Activated CD4-positive, alpha-beta memory T cell treated with anti-CD3 and anti-CD28 coated beads for 36 hours (primary cell): ENCODE measurements at places on chromosomes 1 and 21. TPM values are rescaled to one million over a fixed set of nuclear protein-coding genes. Genes with fewer than 3 reads are reported as not detected.

GRCh38 chr1:161044535-161044907 is 1.3 kb downstream of the USF1 start:
- peak overlapping the region; percentile 90 for H3K4me3 ChIP-seq
- DNase-seq: peak; percentile 11
- H3K27ac ChIP-seq: peak overlapping the region; percentile 96
- peaks cover 33% of the 10 kb centered on the region for H3K4me1 ChIP-seq
- H3K27me3 ChIP-seq: no peaks in the 10 kb centered on the region
- H3K36me3 ChIP-seq: peaks cover 52% of the 10 kb centered on the region

DNA sequence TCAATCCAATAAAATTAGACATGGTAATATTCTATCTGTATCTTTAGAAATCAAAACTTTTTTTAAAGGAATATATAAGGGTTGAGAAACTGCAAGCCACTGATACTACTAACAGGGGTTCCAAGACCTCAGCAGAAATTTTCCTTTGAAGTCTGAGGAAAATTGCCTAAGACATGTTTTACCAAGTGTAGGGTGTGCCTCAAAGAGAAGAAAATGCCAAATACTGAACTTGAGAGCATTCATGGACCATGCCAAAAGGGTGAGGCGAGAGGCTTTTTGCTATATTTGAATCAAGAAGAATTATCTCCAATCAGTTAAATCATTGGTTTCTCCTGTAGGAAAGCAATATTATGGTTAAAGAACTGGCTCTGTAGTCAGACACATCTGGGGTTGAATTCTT is 207.9 kb upstream of the B3GALT2 start:
- no peak overlapping the region for H3K27ac ChIP-seq
- H3K4me1 ChIP-seq: peaks cover 4% of the 10 kb centered on the region
- DNase-seq: no peak
- no peaks in the 10 kb centered on the region for H3K27me3 ChIP-seq

PYHIN1 gene
- total RNA-seq: 13.1 TPM

GRCh38 chr1:41373373-41373772 is 12.1 kb downstream of the FOXO6 start:
- DNase-seq: no peak
- no peaks in the 10 kb centered on the region for H3K4me1 ChIP-seq
- no peak overlapping the region for H3K4me3 ChIP-seq
- no peaks in the 10 kb centered on the region for H3K36me3 ChIP-seq
- H3K27me3 ChIP-seq: peaks cover 29% of the 10 kb centered on the region
- no peak overlapping the region for H3K27ac ChIP-seq

OR2L5 gene
- total RNA-seq: not detected

DIO1 gene
- total RNA-seq: not detected

- no peak for DNase-seq
- no peaks in the 10 kb centered on the region for H3K27me3 ChIP-seq
- H3K27ac ChIP-seq: peak overlapping the region; percentile 14
- no peak overlapping the region for H3K4me3 ChIP-seq
- H3K36me3 ChIP-seq: peaks cover 22% of the 10 kb centered on the region
Measured at GRCh38 chr1:160547422-160547821, 24.4 kb upstream of the SLAMF6 start.

GRCh38 chr1:86419277-86419903 is 4.6 kb upstream of the CLCA2 start:
- no peaks in the 10 kb centered on the region for H3K36me3 ChIP-seq
- H3K4me1 ChIP-seq: peaks cover 4% of the 10 kb centered on the region
- peaks cover 1% of the 10 kb centered on the region for H3K27me3 ChIP-seq
- DNase-seq: peak; percentile 53
- H3K4me3 ChIP-seq: no peak overlapping the region

DNA sequence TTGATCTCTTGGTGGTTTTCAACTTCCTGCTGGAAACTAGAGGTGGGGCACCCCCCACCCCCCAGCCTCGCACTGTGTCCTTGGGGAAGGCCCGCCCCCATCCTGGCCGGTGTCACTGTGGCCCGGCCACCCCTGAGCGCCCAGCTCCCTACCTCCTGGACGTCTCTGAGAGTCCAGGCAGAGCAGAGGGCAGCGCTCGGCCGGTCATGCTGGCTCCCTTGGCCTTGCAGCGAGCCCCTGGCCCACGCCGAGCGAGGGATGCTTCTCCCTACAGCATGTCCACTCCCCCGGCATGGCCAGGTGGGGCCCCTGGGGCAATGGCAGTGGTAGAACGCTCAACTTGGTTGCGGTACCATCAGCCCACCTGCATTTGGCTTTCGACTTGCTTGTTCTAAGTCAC is 28.7 kb upstream of the TRAPPC10 start:
- no peak overlapping the region for H3K4me3 ChIP-seq
- H3K36me3 ChIP-seq: peaks cover 6% of the 10 kb centered on the region
- peaks cover 16% of the 10 kb centered on the region for H3K4me1 ChIP-seq
- no peaks in the 10 kb centered on the region for H3K27me3 ChIP-seq
- no peak for DNase-seq

DNA sequence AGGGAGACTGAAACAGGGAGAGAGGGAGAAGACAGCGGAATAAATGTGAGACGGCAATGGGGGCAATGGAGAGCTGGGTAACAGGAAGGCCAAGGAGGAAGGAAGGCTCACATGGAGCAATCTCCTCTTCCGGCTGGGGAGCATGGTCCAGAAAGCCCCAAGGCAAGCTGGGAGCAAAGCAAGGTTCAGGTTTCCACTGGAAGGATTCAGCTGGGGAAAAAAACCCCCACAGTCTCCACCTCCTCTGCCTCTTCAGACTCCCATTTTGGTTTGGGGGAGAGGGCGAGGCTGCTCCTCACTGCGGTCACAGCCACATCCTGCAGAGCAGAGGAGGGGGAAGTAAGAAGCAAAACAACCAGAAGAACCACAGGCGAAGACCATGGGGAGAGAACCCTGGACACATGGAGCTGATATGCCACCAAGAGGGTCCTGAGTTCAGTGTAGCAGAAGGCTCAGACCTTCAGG is 650 bp downstream of the TNFAIP8L2 start:
- peak overlapping the region; percentile 97 for H3K4me3 ChIP-seq
- peaks cover 44% of the 10 kb centered on the region for H3K4me1 ChIP-seq
- peaks cover 35% of the 10 kb centered on the region for H3K36me3 ChIP-seq
- no peaks in the 10 kb centered on the region for H3K27me3 ChIP-seq
- peak; percentile 86 for DNase-seq

- H3K4me1 ChIP-seq: no peaks in the 10 kb centered on the region
- H3K27ac ChIP-seq: no peak overlapping the region
- no peaks in the 10 kb centered on the region for H3K36me3 ChIP-seq
- peaks cover 11% of the 10 kb centered on the region for H3K27me3 ChIP-seq
- DNase-seq: no peak
Measured at GRCh38 chr21:36552434-36552785, 72.5 kb upstream of the CLDN14 start.

PIGR gene
- total RNA-seq: 0.10 TPM

- peaks cover 27% of the 10 kb centered on the region for H3K4me1 ChIP-seq
- H3K27me3 ChIP-seq: peaks cover 2% of the 10 kb centered on the region
- no peak overlapping the region for H3K4me3 ChIP-seq
- H3K27ac ChIP-seq: no peak overlapping the region
- H3K36me3 ChIP-seq: no peaks in the 10 kb centered on the region
- no peak for DNase-seq
Measured at GRCh38 chr1:94416901-94417727, 1.1 kb upstream of the ABCD3 start.

DNA sequence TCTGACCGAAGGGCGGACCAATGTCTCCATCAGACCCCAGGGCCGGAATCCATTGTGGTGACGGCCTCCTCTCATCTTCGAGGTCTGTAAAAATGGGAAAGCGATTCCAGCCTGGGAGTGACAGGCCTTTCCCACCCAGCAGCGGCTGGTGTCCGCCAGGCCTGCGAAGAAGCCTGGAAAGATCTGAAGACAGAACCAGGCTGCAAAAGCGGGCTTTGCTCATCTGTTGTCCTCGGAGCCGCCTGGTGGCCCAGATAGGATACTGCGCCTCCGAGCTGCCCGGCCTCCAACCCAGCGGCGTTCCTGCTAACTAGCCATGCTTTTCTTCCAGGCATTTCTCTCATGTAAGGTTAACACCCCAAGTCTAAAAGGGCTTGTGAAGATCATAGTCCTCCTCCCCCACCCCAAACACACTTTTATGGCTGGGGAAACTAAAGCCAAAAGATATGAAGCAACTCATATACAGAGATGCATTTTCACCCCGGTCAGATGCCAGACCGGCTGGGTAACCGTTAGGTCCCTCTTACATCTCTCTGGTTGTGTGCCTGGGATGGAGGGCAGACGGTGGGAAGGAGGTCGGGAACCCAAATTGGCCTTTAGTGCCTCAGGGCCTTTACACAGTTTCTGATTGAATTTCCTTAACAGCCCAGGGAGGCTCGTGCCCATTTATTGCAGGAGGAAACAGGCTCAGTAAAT is 1.9 kb upstream of the DHRS3 start:
- peaks cover 10% of the 10 kb centered on the region for H3K36me3 ChIP-seq
- DNase-seq: peak; percentile 87
- H3K27me3 ChIP-seq: no peaks in the 10 kb centered on the region
- H3K4me1 ChIP-seq: peaks cover 36% of the 10 kb centered on the region
- H3K27ac ChIP-seq: peak overlapping the region; percentile 52

CLDN17 gene
- not detected for total RNA-seq

GRCh38 chr1:6614929-6615785 is 1.6 kb downstream of the PHF13 start:
- H3K27me3 ChIP-seq: no peaks in the 10 kb centered on the region
- no peak for DNase-seq
- peaks cover 23% of the 10 kb centered on the region for H3K4me1 ChIP-seq
- H3K4me3 ChIP-seq: peak overlapping the region; percentile 72
- peaks cover 15% of the 10 kb centered on the region for H3K36me3 ChIP-seq

- H3K36me3 ChIP-seq: peaks cover 12% of the 10 kb centered on the region
- no peak for DNase-seq
- H3K4me1 ChIP-seq: peaks cover 32% of the 10 kb centered on the region
Measured at GRCh38 chr1:47436979-47437446, 831 bp upstream of the FOXD2 start.

- peaks cover 5% of the 10 kb centered on the region for H3K4me1 ChIP-seq
- H3K36me3 ChIP-seq: peaks cover 2% of the 10 kb centered on the region
- no peak overlapping the region for H3K27ac ChIP-seq
- DNase-seq: no peak
- no peak overlapping the region for H3K4me3 ChIP-seq
Measured at GRCh38 chr1:44260792-44261170, 47.5 kb downstream of the DMAP1 start.

- peaks cover 6% of the 10 kb centered on the region for H3K27me3 ChIP-seq
- no peak for DNase-seq
- no peaks in the 10 kb centered on the region for H3K36me3 ChIP-seq
- H3K4me1 ChIP-seq: no peaks in the 10 kb centered on the region
- H3K27ac ChIP-seq: no peak overlapping the region
Measured at GRCh38 chr21:38383411-38384237, 114.7 kb downstream of the ERG start.

GRCh38 chr1:5595531-5596170 is 396.6 kb downstream of the NPHP4 start:
- no peaks in the 10 kb centered on the region for H3K36me3 ChIP-seq
- H3K4me3 ChIP-seq: no peak overlapping the region
- H3K27me3 ChIP-seq: no peaks in the 10 kb centered on the region
- H3K4me1 ChIP-seq: no peaks in the 10 kb centered on the region
- no peak for DNase-seq

DNA sequence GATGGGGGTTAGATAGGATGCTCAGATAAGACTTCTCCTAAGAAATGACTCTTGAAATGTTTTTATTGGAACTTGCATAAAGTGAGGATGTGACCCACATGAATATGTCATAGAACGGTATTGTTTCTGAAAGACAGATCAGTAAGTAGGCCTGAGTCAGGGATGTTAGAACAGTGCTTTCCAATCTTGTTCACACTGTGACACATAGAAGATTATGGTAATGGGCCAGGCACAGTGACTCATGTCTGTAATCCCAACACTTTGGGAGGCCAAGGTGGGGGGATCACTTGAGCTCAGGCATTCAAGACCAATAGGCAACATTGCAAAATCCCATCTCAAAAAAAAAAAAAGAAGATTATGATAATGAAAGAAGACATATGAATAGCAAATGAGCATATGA is 32.9 kb downstream of the FMO4 start:
- no peak overlapping the region for H3K4me3 ChIP-seq
- H3K36me3 ChIP-seq: peaks cover 5% of the 10 kb centered on the region
- H3K27ac ChIP-seq: no peak overlapping the region
- H3K4me1 ChIP-seq: no peaks in the 10 kb centered on the region

DNA sequence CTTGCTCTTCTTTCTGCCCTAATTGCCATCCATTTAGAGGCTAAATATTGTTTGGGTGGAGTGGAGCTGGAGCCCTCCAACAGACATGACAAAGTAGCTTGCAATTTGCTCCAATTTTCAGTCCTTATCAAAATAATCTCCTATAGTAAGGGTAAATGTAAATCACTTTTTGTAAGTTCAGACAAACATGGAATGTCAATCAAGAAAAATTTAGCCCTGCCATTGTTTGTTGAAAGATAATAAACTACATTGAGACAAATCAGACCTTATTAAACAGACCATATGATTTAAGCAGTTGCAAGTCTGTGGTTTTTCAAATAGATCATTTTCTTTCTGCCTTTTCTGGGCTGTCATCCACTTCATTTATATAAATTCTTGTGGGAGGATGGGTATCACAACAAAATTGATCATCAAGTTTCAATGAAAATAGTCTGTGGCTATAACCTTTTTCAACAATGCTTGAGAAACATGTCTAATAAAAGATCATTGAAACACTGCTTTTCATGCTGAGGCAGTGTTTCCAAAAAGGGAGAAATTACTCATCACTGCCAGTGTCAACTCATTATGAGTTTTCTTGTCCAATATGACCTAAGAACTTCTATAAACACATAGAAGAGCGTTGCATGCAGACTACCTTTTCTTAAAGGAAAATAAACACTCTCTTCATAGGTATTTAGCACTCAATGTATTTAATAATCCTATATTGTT is 1152.0 kb upstream of the B3GALT2 start:
- H3K4me1 ChIP-seq: peaks cover 10% of the 10 kb centered on the region
- no peak overlapping the region for H3K27ac ChIP-seq
- no peak overlapping the region for H3K4me3 ChIP-seq
- DNase-seq: no peak
- no peaks in the 10 kb centered on the region for H3K27me3 ChIP-seq

- H3K27ac ChIP-seq: no peak overlapping the region
- H3K27me3 ChIP-seq: no peaks in the 10 kb centered on the region
Measured at GRCh38 chr1:10754568-10755329, 41.7 kb downstream of the CASZ1 start.

HIVEP3 gene
- total RNA-seq: 25.3 TPM

- no peaks in the 10 kb centered on the region for H3K27me3 ChIP-seq
- H3K4me3 ChIP-seq: peak overlapping the region; percentile 36
- DNase-seq: no peak
- H3K4me1 ChIP-seq: peaks cover 82% of the 10 kb centered on the region
- no peak overlapping the region for H3K27ac ChIP-seq
Measured at GRCh38 chr1:110348050-110348449, 8.9 kb downstream of the RBM15 start.

C1orf167 gene
- not detected for total RNA-seq

- H3K4me1 ChIP-seq: peaks cover 11% of the 10 kb centered on the region
- DNase-seq: no peak
- no peaks in the 10 kb centered on the region for H3K27me3 ChIP-seq
- H3K27ac ChIP-seq: no peak overlapping the region
- peaks cover 52% of the 10 kb centered on the region for H3K36me3 ChIP-seq
- H3K4me3 ChIP-seq: no peak overlapping the region
Measured at GRCh38 chr21:28959367-28960099, 33.1 kb downstream of the LTN1 start.
